ENCODE measurements at places on chromosomes 13 and 19. TPM values are rescaled to one million over a fixed set of nuclear protein-coding genes. Genes with fewer than 3 reads are reported as not detected.

The GPI gene
- 136 TPM for polyA plus RNA-seq

The ERVK3-1 gene
- 64.2 TPM for polyA plus RNA-seq

The DAND5 gene
- 0.10 TPM for polyA plus RNA-seq

The NUDT19 gene
- polyA plus RNA-seq, result 2.4 TPM

The DGKH gene
- 2.1 TPM for polyA plus RNA-seq

All from GM23338 (cell line).